Thymus (tissue), 14 donors: ENCODE measurements at places on chromosomes 7 and 10. TPM values are rescaled to one million over a fixed set of nuclear protein-coding genes. Genes with fewer than 3 reads are reported as not detected.
A peak's percentile ranks its signal among the peaks of the same experiment; 100 is the strongest.

DNA sequence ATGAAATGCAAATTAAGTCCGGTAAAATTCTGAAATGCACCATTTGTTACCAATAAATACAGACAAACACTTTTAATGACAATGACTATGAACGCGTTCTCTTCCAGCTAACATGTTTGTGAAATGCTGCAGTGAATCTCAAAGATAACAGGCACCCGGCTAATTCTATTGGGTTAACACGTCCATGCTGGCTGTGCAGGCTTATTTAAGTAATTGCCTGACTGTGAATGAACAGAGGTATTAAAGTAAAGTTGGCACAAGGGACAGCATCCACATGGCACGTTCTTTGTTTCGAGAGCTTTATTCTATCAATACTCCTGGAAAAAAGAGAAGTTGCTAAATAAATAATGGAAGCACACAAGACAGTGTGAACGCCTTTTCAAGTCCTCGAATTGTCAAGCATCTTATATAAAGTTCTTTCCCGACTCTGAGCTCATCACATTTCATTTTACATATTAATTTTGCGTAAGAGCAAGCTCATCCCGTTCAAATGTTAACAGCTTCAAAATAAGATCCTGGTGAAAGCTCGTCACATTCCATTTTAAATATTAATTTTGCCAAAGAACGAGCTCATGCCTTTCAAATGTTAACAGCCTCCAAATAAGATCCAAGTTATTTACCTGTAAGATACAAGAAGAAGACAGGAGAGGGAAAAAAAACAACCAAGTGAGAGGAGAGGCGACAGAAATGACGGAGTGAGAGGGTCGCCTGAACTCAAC lies 111.3 kb upstream of the RHEB start:
- H3K36me3 ChIP-seq = no peaks in the 10 kb centered on the region
- peaks cover 12% of the 10 kb centered on the region for H3K4me1 ChIP-seq
- H3K27me3 ChIP-seq = peaks cover 6% of the 10 kb centered on the region
- H3K4me3 ChIP-seq = peak overlapping the region; percentile 95
- no peak overlapping the region for H3K27ac ChIP-seq

DNA sequence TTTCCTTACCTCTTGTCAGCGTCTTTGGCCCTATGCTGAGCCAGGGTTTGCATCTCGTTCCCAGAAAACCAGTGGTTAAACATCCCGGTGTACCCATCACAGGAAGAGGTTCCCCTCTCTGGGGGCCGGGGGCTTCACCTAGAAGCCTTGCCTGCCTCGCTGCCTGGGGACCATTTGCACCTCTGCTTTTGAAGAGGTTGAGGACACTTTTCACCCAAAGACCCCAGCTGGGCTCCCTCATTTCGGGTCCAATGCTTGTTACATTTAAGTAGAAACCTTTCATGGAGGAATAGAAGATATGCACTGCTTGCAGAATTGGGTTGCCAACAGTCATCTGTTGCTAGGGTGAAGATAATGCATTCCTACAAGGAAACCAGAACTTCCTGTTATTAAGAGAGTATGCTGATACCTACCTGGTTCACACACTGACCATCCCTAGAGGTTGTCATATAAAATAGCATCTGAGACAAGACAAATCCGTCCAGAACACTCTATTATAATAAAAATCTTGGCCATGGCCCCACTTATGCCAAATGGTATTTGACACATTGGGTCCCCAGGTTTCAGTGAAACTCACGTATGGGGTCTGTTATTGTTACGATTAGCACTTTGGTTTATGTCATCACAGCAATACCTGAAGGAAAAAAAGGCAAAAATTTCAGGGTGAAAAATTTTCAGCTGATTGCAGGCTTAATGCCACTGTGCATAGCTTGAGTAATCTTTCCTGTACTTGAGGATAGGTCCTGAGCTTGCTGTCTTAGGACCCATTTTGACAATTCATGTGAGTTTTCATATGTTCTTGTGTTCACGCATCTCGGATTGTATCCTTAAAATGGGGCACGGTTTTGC lies 917 bp downstream of the ZNF365 start:
- H3K36me3 ChIP-seq = no peaks in the 10 kb centered on the region
- H3K4me1 ChIP-seq = peaks cover 9% of the 10 kb centered on the region
- H3K27ac ChIP-seq = no peak overlapping the region
- H3K27me3 ChIP-seq = peaks cover 55% of the 10 kb centered on the region
- no peak for DNase-seq
- no peak overlapping the region for H3K4me3 ChIP-seq

- no peak overlapping the region for H3K4me3 ChIP-seq
- no peaks in the 10 kb centered on the region for H3K36me3 ChIP-seq
- no peak overlapping the region for H3K27ac ChIP-seq
These were observed 48.7 kb downstream of the GPR141 start for GRCh38 chr7:37732253-37732652.

GRCh38 chr10:5165738-5166137 lies 19.2 kb downstream of the AKR1C8 start:
- no peaks in the 10 kb centered on the region for H3K27me3 ChIP-seq
- no peak overlapping the region for H3K27ac ChIP-seq
- no peaks in the 10 kb centered on the region for H3K36me3 ChIP-seq
- DNase-seq = no peak

GRCh38 chr10:76297358-76297757 lies 865.9 kb downstream of the LRMDA start:
- DNase-seq = no peak
- H3K4me3 ChIP-seq = no peak overlapping the region
- no peaks in the 10 kb centered on the region for H3K27me3 ChIP-seq

- no peak overlapping the region for H3K27ac ChIP-seq
- no peaks in the 10 kb centered on the region for H3K36me3 ChIP-seq
- no peak overlapping the region for H3K4me3 ChIP-seq
These were observed 221.4 kb upstream of the SEMA3C start for GRCh38 chr7:81140252-81140651.

DNA sequence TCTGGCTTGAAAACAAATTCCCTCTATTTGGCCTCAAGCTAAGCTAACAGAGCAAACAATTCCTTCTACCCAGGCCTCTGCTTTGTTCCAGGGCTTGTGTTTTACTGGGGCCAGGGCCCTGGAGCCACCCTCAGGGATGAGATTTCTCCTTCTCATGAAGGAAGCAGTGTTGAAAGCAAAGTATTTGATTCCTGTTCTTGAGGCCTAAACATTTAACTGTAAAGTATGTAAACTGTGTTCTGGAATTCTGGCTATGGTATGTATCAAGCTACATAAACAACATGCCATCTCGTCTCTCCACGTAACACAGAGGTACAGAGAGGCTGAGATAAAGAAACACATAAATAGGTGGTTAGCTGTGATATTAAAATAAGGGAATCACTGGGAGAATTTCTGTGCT lies 81.8 kb downstream of the HERPUD2 start:
- H3K4me3 ChIP-seq = no peak overlapping the region
- H3K27ac ChIP-seq = no peak overlapping the region
- no peaks in the 10 kb centered on the region for H3K4me1 ChIP-seq
- DNase-seq = no peak
- no peaks in the 10 kb centered on the region for H3K27me3 ChIP-seq

GRCh38 chr10:132559538-132559937 lies 22.0 kb downstream of the INPP5A start:
- no peaks in the 10 kb centered on the region for H3K27me3 ChIP-seq
- H3K36me3 ChIP-seq = no peaks in the 10 kb centered on the region
- H3K4me1 ChIP-seq = peaks cover 44% of the 10 kb centered on the region
- no peak for DNase-seq
- no peak overlapping the region for H3K4me3 ChIP-seq

DNA sequence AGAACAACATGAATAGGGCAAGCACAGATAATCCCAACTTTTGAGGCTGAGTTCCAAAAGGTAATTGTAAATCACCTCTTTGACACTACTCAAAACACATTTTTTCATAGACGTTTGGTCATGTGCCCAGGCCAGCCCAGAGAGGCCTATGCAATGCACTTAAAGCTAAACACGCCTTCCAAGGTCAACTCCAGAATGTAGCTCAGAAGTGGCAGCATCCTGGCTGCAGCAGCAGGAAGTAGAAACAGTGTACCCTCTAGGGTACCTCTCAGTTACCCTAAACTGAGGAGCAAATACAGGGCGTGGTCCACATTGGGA lies 58.7 kb downstream of the OSBPL3 start:
- H3K4me1 ChIP-seq = peaks cover 5% of the 10 kb centered on the region
- no peaks in the 10 kb centered on the region for H3K27me3 ChIP-seq
- DNase-seq = no peak
- no peak overlapping the region for H3K4me3 ChIP-seq
- no peak overlapping the region for H3K27ac ChIP-seq

DNA sequence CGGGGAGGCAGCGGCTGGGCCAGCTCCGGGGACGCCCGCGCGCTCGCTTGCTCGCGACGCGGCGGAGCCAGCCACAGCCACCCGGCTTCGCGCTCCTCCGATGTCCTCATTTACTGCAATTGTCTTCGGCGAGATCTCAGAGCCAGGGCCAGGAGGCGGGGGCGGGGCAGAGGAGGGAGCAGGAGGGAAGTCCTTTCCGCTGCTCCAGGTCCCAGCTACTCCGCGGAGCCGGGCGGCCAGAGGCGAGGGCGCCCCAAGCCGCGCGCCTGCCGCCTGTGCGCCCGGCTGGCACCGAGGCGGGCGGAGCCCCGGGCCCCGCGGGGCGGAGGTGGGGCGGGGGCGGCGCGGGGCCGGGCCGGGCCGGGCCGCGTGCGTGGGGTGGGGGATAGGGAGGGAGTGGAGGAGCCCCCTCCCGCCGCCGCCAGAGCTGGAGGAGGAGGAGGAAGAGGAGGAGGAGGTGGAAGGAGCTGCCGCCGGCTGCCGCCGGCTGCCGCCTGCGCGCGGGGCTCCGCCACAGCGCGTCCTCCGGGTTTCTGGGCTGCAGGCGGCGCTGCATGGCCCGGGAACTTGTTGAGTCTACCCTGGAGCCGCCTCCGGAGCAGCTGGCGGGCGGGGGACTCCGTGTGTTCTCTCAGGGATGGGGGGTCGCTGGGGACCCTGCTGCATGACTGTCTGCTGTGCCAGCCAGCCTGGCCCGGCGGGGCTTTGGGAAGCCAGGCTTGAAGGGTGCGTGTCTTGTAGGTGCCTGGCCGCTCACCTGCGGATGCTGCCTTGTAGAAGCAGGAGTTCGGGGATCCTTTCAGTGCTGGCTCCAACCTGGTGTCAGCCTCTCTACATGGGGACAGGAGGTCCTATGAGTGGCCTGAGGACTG lies at the start of gene INSYN2A:
Gene INSYN2A, minus strand, starts transcription at position 310 of the 872 bp plus-strand sequence. CDS start 20,196 bp downstream, outside the sequence.
- H3K27ac ChIP-seq = no peak within 1 kb of the TSS
- no peaks in the 10 kb centered on the region for H3K36me3 ChIP-seq
- peaks cover 13% of the 10 kb centered on the region for H3K4me1 ChIP-seq
- peaks cover 49% of the 10 kb centered on the region for H3K27me3 ChIP-seq
- no peak within 1 kb of the TSS for H3K4me3 ChIP-seq

- H3K36me3 ChIP-seq = no peaks in the 10 kb centered on the region
- H3K27ac ChIP-seq = no peak overlapping the region
- H3K4me3 ChIP-seq = no peak overlapping the region
- no peak for DNase-seq
- peaks cover 5% of the 10 kb centered on the region for H3K4me1 ChIP-seq
These were observed 128.6 kb downstream of the OAT start for GRCh38 chr10:124289851-124290795.

GRCh38 chr10:106931159-106931852 lies 233.2 kb downstream of the SORCS1 start:
- no peak overlapping the region for H3K4me3 ChIP-seq
- DNase-seq = no peak
- H3K4me1 ChIP-seq = no peaks in the 10 kb centered on the region
- no peaks in the 10 kb centered on the region for H3K27me3 ChIP-seq
- no peaks in the 10 kb centered on the region for H3K36me3 ChIP-seq

DNA sequence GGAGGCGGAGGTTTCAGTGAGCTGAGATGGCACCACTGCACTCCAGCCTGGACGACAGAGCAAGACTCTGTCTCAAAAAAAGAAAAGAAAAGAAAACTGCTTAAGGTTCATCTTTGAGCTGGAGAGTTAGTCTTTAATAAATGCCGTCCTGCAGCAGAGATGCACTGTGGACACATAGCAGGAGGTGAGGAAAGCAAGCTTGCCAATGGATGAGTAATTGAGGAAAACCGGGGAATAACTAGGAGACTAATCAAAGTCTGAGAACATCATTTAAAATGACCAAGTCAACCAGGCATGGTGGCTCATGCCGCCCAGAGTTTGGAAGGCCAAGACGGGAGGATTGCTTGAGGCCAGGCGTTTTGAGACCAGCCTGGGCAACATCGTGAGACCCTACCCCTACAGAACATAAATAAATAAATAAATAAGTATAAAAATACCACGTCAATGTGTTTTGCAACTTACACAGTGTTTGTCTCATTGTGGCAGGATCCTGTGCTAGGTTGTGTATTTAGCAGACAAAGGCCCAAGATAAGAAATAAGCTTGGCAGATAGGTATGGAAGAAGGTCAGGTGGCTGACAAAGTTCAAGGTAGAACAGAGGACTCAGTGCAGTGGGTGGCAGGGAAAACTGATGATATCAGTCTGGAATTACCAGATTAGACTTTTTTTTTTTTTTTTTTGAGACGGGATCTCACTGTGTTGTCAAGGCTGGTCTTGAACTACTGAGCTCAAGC lies 115.7 kb upstream of the KMT2C start:
- no peaks in the 10 kb centered on the region for H3K27me3 ChIP-seq
- H3K4me3 ChIP-seq = no peak overlapping the region
- no peaks in the 10 kb centered on the region for H3K36me3 ChIP-seq
- no peak for DNase-seq
- no peaks in the 10 kb centered on the region for H3K4me1 ChIP-seq

DNA sequence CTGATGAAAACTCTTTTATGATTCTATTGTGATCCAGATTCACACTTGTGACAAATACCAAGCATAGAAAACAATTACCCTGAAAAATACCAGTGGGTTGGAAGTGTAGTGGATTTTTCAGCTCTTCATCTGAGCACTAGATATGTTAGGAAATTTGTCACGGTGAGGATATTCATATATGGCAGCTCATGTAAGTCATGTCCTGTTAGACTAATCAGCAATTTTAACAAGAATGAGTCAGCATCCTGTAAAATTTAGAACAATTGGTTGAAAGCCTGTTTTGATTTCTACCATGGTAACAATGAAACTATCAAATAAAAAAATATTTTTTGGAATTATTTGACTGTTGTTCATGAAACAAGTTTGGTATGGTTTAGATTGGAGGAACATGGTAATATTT lies 334.3 kb downstream of the CACNA2D1 start:
- H3K27ac ChIP-seq = no peak overlapping the region
- no peaks in the 10 kb centered on the region for H3K4me1 ChIP-seq
- no peak for DNase-seq
- no peak overlapping the region for H3K4me3 ChIP-seq
- no peaks in the 10 kb centered on the region for H3K36me3 ChIP-seq

The REEP3 gene
- total RNA-seq = 11.9 TPM

The SLC13A1 gene
- total RNA-seq = under 0.01 TPM

The OR9A2 gene
- total RNA-seq = not detected

The OR2A1 gene
- total RNA-seq = under 0.01 TPM

The ATP6V1F gene
- 107 TPM for total RNA-seq

The ZNF425 gene
- 2.2 TPM for total RNA-seq
